ENCODE measurements at places on chromosomes 6 and 20.

DNA sequence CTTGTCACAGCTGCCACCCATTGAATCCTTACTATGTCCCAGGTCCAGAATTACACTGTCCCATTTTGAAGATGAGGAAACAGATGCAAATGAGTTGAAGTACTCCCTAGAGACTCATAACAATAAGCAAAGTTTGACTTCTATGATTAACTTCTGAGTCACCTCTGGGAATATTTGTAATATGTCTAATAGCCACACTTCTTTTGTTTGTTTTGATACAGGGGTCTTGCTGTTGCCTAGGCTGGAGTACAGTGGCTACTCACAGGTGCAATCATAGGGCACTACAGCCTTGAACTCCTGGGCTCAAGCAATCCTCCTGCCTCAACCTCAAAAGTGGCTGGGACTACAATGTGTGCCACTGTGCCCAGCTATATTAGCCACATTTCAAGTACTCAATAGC is 11.4 kb upstream of the SOX12 start:
- DNase-seq, result no peak

DNA sequence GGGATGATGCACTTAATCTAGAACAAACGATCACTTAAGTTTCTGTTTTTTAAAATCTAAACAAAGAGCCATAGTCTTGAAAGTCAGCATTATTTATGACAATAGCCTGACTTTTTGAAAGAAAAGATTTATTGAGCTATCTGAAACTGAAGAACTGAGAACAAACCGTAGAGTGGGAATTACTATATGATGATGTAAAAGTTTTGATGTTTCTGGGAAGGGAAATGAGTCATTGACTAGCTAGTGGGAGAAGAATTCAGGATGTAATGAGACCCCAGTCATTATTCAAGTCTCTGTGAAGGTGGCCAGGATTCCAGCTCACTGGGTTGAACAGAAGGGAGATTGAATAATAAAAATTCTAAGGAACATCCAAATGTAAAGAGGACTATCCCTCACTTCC is 83.4 kb upstream of the FABP7 start:
- no peak for DNase-seq

DNA sequence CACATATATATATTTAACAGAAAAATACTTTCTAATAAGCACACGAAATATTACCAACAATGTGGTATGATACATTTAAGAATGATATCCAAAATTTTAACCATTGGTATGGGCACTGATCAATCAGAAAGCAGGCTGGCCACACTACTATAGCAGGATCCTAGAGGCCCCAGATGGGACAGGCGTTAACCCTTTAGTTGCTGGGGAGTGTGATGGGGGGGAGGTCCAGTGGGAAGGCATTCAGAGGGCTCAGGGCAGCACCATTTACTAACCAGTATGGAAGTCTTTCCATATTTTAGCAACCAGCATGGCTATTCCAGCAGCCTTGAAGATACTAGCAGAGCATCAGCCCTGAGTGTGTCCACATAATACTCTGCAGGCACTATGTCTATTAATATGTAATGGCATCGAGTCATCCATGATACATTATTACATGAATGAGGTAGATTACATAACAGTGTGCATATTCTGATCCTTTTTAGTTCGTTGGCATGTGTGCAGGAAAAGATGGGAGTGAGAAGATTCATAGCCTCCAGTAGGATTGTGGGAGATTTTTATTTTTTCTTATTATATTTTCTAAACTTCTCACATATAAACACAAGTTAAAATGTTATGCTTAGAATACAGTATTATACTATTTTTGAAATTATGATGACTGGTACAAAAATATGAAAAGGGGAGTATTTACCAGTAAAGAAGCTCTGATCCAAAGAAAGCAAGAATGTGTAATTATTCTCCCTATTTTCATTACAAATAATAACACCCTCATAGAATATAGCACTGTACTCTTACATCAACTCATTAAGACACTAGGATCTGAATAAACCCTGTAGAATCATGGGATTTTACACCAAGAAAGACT is 78.9 kb downstream of the FAM217A start:
- no peak for DNase-seq

DNA sequence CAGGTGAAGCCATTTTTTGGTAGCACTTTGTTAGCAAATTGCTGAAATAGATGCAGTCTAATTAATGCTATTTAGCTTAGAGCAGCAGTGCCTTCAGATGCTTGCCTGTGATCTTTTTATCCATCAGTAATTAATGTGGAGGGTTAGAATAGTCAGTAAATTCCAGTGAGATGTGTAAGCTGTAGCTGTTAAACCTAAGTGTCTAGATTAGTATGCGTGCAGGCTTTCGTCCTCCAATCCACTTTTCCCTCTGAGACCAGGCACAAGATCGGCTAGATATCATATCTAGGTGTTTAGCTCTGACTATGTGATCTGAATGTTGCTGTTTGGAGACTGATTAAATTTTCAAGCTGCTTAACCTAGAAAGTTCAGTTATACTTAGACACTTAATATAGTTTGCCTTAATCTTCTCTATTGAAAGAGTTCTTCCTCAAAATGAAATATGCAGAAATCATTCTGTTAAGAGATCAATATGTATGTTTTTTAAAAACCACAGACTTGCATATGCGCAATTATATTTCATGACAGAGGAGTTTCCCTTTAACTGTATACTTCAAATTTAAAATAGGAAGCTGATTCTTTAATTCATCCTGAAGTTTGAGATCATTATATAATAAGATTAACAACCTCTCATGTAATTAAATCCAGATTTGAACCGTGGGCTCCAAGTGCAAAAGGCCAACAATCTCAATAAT is 41.2 kb downstream of the XRN2 start:
- no peak for DNase-seq

DNA sequence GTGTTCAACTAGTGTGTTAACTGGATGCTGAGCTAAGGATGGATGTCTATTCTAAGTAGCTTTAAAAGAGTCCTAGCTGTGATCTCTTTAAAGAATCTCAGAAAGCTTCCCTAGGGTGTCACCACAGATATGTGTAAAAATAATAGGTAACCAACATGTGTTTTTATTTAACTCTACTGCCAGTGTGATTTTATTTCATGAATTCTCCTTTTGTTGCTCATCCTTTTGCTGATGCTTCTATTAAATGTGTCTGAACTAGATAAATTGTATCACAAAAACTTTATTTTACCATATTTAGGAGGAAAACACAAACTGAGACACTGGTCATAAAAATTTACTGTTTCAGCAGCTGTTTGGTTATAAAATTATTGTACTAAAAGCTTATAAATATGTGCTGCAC is 809.4 kb upstream of the CITED2 start:
- DNase-seq, result no peak

GRCh38 chr6:87287251-87287650 is 35.1 kb upstream of the SMIM8 start:
- DNase-seq, result no peak

- no peak for DNase-seq
Observed at GRCh38 chr20:18702736-18703135, 110.8 kb upstream of the SCP2D1 start.

- no peak for DNase-seq
Observed at GRCh38 chr6:5537967-5538366, 276.7 kb downstream of the FARS2 start.

DNA sequence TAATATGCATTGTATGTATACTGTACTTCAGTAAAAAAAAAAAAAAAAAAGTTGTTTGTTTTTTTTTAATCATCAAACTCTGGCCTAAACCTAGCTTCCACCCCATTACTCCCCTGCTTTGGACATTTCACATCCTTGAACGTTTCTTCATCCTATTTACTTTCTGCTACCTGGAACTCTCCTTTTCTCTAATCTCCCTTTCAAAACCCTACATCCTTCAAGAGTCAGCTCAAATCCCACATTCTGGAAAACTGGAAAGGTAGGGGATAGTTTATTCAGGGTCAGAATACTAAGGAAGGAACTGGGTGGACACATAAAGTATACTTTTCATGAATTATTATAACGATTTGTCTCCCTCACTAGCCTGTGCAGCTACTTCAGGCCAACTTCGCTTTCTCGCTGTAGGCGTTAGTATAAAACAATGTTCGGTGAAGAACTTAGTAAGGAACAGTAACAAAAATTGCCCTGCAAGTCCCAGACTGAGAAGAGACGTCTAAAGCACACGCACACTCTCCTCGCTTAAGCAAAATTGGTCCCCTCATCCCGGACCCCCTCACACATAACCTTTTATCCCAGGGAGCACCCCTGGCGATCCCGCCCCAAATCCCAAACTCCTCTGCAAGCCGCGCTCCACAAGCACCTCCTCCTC is 775 bp downstream of the PIGU start:
- no peak for DNase-seq

GRCh38 chr6:20061952-20062351 is 150.3 kb downstream of the MBOAT1 start:
- no peak for DNase-seq

DNA sequence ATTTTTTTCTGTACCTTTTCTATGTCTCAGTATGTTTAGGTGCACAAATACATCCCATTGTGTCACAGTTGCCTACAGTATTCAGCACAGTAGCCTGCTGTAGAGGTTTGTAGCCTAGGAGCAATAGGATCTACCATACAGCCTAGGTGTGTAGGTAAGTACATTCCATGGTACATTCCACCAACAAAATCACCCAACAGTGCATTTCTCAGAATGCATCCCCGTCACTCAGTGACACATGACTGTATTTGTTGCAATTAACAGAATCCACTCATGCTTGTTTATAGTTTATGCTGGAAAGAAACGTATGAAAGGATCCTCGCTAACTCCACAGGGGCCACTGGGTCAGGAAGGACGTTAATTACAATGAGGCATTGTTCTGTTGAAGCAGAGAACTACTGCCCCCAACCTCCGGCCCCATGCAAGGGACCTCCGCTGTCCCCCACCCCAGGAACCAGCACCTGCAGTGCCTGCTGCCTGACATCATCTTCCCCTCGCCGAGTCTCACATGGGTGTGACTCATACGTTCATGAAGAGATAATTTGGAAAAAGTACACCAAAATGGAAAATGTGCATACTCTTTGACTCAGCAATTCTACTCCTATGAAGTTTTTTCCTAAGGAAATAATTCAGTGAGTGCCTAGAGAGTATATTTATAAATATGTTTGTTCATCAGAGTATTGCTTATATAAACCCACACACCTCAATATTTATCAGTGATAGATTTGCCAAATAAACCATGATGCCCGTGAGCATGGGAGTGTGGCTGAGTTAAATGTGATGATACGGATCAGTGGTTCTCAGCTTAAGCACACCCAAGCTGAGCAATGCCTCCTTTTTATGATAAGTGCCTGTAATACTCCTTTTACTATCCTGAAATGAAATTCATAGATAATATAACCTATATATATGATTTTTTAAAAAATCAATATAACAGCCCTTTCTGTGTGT is 156.4 kb upstream of the ECI2 start:
- no peak for DNase-seq

DNA sequence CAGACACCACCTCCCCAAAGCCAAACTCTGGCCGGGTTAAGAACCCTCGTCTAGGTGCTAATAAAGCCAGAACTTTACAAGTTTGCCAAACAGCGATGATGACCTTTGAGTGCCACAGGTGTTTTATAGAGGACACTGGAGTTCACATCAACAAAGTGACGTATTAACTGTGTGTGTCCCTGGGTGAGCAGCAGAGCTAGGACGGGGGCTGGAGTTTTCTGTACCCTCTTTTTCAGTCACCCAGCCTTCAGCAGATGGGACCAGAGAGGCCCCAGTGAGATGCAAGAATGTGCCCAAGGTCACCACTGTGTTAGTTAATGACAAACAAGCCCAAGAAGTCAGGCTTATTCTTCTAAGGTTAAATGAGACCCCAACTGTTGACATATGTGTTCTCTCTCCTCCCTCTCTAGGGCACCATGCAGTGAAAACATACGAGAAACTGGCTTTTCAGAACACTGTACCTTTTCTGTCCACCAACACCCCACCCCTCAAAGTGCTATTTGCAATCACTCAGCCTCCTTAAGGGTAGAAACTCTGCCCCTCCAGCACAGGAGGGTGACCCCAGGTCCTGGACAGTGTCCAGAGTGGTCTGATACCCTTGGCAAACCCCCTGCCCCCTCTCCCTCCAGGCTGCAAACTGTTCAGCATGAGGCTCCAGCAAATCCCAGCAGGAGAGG is 5.2 kb downstream of the SDC4 start:
- no peak for DNase-seq

DNA sequence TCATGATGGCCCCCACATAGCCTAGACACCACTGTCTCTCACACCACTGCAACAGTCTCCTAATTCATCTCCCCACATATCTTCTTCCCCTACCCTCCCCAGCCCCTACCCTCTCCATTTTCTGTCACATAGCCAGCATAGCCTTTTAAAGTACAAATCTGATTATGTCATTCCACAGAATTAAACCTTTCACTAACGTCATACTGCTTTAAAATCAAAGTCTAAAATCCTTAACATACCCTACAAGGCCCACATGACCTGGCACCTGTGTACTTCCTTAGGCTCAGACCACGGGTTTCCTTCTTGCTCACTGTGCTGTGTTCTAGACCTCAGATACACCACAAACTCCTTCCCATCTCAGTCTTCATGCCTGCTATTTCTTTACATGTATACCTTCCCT is 5.9 kb downstream of the OSTM1 start:
- DNase-seq, result no peak

DNA sequence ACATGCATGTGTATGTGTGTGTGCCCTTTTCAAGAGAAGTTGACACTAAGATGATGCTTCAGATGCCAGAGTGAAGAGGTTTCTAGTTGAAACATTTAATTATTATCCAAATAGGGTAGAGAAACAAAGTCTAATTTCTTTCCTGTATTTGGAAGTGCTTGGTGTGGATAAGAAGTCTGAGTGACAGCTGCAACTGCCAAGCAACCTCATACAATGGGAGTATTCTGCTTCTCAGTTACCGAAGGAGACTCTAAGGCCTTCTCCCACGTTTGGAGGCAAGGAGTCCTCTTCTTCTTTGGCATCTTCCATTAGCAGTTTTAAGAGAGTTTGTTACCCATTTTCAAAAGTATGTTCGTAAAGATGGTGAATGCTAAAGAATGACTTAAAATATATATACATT is 82.4 kb downstream of the HDGFL1 start:
- no peak for DNase-seq

DNA sequence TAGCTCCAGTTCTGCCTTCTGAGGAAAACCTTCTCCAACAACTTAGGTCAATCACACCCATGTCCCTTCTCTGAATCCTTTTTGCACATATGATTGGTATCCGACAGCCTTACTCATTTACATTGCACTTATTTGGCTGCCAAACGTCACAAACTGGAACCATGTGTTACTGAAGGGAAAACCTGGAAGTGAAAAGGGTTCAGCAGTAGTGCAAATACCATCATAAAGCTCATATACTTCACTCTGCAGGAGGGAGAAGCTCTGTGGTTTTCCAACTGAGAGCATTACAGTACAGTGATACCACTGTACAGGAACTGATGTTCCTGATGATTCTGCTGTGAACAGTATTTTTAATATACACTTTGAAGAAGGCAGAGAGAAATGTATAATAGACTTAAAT is 87.8 kb downstream of the SLC16A10 start:
- DNase-seq, result no peak

GRCh38 chr20:4524792-4525191 is 196.9 kb upstream of the PRND start:
- no peak for DNase-seq

Data from posterior vena cava (tissue), 2 donors.